ENCODE measurements at places on chromosomes 2 and 18.
A peak's percentile ranks its signal among the peaks of the same experiment; 100 is the strongest.

DNA sequence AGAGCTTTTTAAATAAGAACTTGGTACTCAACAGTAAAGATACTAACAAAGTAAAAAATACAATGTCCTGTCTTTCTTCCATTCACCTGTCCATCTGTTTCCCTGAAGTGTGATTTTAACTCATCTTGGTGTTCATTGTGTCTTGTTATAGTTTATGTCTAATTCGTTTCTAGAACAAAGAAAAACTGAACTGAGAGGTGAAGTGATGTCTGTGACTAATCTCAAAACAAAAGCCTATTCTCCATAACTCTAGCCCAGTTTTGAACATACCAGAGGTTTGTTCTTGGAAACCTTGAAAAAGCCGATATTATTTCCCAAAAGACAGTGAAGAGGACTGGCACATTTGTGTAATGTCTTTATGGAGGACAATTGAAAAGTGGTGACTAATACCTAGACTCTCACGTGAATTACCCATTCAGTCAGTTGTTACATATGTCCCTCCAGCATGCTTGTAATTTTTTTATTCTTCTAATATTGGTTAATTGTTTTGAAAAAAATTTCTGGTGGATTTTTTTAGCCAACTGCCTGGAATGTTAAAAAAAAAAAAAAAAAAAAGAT is 725.8 kb downstream of the SATB2 start:
- no peak for DNase-seq

DNA sequence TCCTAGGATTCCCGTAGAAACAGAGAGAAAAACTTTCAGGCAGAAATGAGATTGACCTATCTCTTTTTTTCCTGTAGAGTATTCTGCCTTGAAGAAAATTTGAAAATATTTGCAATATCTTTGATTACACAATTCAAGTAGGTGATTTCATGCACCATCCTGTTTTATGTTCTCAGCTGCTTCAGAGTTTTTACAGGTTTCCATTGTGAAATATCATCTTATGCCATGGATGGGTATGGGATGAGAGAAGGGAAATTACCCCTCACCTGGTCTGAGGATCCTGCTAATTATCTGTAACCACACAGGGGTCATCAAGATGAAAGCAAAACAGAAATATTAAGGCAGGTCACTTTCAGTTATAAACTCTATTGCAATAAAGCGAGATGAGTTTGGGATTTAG is 264.8 kb downstream of the TXNL1 start:
- DNase-seq, result no peak

- DNase-seq, result no peak
Observed at GRCh38 chr2:193946806-193947205, 1710.2 kb upstream of the SLC39A10 start.

GRCh38 chr2:26477126-26477910 is 606 bp downstream of the OTOF start:
- DNase-seq, result no peak

DNA sequence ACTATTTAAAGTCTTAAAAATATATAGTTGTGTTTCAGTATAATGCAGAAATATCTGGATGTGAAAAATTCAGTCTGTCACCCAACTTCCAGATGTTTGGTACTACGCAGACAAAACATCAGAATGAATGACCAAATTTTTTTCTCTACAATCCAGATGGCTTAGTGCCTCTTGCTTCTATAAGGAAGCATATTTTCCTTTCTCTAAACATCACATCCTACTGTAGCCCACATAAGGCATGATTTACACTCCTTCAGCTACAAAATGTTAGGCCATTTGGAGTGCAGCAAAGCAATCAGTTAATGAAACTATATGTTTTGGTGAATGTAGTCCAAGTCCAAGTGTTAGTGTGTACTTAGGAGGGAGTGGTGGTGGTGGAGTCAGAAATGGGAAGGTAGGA is 162.9 kb upstream of the SIX2 start:
- no peak for DNase-seq

GRCh38 chr2:107174171-107174570 is 288.2 kb upstream of the ST6GAL2 start:
- DNase-seq, result no peak

DNA sequence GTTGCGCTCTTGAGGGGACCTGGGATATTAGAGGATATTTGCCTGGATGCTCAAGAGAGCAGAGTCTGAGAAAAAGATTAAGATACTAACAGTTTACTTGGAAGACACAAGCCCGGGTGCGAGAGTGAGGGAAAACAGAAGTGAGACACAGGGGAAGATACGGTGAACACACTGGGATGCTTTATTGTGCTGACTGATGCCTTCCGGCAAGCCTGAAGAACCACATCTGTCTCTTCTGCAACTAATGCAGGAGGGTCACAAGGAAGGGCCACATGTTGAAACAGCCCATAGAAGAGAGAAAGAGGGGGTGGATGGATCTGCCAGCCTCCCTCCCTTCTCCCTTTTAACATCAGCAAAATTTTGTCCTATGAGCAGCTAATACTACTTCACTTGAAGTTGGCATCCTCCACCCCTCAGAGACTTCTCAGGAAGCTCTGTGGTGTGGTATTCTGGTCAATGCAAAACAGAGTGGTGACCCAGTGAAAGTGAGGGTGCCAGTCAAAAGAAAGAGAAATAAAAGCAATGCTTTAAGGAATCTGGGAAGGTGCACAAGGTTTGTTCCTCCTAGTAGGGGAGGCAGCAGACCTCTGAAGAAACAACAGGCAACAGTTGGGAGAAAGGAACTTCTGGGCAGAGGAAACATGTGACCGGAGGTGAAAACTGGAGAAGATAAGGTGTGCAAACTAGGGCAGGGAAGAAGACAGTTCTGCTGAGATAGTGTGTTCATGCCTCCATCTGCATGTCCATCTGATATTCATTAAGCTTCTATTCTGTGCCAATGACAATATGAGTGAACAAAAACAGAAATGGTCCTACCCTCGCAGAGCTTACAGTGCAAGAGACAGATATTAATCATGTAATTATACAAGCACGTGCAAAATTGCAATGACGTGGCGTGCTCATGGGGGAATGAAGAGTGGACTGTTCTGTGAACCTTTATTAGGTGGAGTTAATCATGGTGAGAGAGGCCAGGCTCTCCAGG is 107.1 kb downstream of the LYPD6B start:
- no peak for DNase-seq

DNA sequence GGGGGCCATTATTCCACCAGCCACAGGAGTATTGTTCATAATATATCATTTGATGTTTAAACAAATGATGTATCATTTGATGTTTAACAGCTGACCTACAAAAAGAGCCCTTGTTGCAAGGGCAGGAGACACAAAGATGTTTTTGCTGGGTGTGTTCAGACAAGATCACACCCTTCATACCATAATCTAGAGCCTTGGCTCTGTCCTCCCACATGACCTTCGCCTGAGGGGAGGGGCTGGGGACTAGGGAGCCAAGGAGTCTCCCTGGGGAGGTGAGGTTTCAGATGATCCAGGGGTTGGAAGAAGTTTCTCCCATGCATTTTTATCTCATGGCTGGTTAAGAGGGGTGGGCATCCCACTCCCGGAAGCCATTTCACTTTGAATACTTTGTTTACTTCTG is 33.5 kb downstream of the CDC42EP3 start:
- DNase-seq, result no peak

DNA sequence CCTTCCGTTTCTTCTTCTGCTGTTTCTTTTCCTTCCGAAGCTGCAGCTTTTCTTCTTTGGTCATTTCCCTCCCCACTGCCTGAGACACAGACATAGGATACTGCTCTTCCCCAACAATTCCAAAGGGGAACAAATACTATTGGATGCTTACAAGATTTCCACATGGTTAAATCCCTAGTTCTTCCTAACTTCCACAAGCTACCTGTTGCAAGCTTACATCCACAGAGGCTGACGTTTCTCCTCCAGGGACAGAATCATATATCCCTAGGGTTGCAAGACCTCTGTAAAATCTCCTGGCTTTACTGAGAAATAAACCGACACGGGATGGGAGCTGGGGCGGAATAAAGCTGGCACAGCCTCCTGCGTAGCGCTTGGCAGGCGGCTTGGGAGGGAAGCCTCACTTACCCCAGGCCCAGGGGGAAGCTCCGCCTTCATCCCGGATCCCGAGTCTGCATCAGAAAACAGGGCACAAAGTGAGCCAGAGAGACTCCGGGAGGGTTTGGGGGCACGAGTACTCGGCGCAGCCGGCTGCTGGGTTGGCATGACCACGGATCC is 590 bp downstream of the EIF2B4 start:
- no peak for DNase-seq

- DNase-seq, result no peak
Observed at GRCh38 chr2:202018950-202019349, 14.7 kb upstream of the FZD7 start.

- no peak for DNase-seq
Observed at GRCh38 chr2:162113776-162114168, 38.3 kb downstream of the GCG start.

GRCh38 chr2:9211496-9211895 is 4.9 kb downstream of the ASAP2 start:
- no peak for DNase-seq

- DNase-seq, result no peak
Observed at GRCh38 chr2:74278176-74278575, 65.0 kb downstream of the SLC4A5 start.

DNA sequence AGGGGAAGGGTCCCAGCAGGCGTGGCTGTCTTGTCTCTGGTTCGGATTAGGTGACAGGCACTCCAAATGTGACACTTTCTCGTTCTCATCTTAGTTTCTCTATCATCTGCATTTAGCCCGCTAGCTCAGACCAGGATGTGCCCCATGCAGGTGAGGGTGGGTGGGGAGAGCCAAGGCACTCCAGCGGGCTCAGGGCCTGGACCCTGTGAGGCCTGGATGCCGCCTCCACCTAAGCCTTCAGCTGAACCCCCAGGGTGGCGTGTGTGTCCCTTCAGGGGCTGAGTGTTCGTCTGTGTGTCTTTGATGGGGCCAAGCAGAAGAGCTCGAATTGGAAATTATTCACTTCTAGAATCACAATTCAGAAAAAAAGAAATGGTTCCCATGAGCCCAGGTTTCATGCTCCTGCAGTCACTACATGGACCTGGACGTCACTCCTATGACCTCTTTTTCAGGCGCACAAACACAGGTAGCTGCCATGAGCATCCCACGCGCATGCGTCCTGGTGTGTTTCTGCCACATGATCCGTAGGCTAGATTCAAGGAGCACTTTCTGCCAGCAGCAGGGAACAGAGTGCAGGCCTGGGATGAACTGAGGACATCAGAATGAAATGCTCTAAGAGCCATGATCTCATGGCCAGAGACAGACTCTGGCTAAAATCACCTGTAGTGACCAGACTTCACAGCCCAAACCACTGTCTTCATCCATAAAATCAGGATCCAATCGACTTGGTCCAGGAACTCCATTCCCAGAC is 25.8 kb downstream of the CIDEA start:
- no peak for DNase-seq

DNA sequence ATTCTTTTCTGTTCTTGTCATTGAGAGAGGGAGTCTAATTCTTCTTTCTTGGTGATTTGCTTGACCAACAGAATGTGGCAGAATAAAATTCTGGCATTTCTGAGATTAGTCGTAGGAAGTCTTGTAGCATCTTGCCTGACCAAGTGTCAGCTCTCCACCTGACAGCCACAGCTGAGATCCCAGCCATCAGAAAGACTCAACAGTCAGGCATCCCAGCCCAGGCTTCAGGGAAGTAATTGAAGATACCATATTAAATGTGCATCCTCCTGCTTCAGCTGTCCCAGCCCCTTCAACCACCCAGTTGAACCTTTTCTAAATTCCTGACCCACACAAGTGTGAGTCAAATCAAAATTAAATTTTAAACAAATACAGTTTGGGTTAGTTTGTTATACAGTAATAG is 208.3 kb downstream of the PIK3C3 start:
- no peak for DNase-seq

DNA sequence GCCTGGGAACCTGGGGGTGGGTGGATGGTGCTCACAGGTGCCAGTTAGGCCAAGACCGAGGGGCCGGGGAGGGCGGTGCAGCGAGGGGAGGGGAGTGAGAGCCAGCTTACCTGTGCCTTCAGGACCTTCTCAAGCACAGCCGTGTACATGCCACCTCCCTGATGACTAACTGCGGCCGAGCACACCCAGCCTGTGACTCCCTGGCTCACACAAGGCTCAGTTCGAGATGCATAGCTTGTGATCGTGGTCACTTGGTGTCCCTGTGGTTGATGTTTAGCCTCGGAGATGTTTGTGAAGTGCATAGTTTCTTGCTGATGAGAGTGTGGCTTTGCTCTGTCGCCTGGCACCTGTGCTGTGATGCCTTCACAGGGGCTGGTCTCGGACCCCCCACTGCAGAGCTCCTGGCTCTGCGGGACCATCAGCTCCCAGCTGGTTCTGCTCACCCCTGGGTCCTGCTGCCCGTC is 84.5 kb upstream of the ODC1 start:
- no peak for DNase-seq

DNA sequence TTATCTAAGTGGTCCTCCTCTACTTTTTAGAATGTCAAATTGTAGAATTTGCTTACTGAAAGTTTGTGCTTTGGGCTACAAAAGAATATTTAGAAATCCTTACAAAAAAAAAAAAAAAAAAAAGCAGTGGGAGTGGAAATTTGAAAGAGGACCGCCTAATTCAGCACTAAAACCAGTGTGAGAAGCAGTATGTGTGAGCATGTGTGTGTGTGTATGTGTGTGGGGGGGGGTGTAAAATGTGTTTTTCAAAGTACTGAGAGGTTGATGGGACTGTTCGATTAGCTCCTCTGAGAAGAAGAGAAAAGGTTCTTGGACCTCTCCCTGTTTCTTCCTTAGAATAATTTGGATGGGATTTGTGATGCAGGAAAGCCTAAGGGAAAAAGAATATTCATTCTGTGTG is at the start of gene VIT:
TSS of gene VIT (plus strand) at position 175 of the 400 bp plus-strand sequence. CDS start 19,664 bp downstream, outside the sequence.
- no peak for DNase-seq

DNA sequence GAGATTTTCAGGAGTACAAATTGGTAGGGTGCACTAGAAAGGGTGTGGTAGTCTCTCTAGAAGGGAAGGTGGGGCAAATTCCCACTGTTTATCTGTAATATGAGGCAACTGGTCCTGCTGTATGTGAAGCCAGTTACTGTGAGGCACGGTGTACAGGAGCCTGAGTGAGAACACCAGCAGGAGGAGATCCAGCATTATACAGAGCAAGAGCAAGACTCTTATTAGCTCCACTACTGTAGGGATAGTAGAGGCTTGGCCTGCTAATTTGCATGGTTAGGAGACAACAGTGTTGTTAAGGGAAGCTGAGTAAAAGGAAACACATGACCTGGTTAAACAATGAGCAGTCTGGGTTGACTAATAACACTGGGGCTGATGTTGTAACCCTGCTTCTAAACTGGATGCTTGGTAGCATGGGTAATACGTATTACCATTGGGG is 76.3 kb upstream of the WDSUB1 start:
- no peak for DNase-seq

GRCh38 chr2:35410431-35411061 is 945.0 kb upstream of the CRIM1 start:
- peak; percentile 45 for DNase-seq

- DNase-seq, result no peak
Observed at GRCh38 chr2:14517731-14518130, 114.8 kb upstream of the LRATD1 start.

Data from C1 segment of cervical spinal cord (tissue), 14 donors.